Placental pericyte (primary cell): ENCODE measurements at places on chromosomes 5 and 9. TPM values are rescaled to one million over a fixed set of nuclear protein-coding genes. Genes with fewer than 3 reads are reported as not detected.

MTREX gene
- total RNA-seq: 96.9 and 99.9 TPM in 2 replicates

INSL4 gene
- not detected in 2 replicates for total RNA-seq

IFNB1 gene
- not detected in 2 replicates for total RNA-seq

RNF224 gene
- not detected in 2 replicates for total RNA-seq

GHR gene
- total RNA-seq: 0.22 and 0.86 TPM in 2 replicates

SCGB3A1 gene
- not detected in 2 replicates for total RNA-seq

RIMOC1 gene
- total RNA-seq: 27.8 and 30.8 TPM in 2 replicates

PAEP gene
- total RNA-seq: not detected in 2 replicates

PCDH1 gene
- total RNA-seq: 4.2 and 5.3 TPM in 2 replicates

WNK2 gene
- not detected in 2 replicates for total RNA-seq

NUTM2G gene
- not detected in 2 replicates for total RNA-seq

IFNA8 gene
- not detected in 2 replicates for total RNA-seq

SNAPC4 gene
- 7.7 and 9.6 TPM in 2 replicates for total RNA-seq

MLLT3 gene
- total RNA-seq: 13.9 and 17.3 TPM in 2 replicates

IL3 gene
- total RNA-seq: not detected in 2 replicates

FBP2 gene
- total RNA-seq: not detected in 2 replicates

KCNV2 gene
- not detected in 2 replicates for total RNA-seq

STPG3 gene
- total RNA-seq: not detected in 2 replicates

SHB gene
- total RNA-seq: 20.8 and 49.4 TPM in 2 replicates

OTULINL gene
- total RNA-seq: 0.66 and 28.2 TPM in 2 replicates

CEP78 gene
- total RNA-seq: 4.2 and 32.4 TPM in 2 replicates

CLIC3 gene
- 4.3 and 12.7 TPM in 2 replicates for total RNA-seq

ODF2 gene
- total RNA-seq: 25.2 and 51.0 TPM in 2 replicates

ELAVL2 gene
- total RNA-seq: not detected in 2 replicates

GABBR2 gene
- 0.44 and 8.3 TPM in 2 replicates for total RNA-seq

ROPN1L gene
- total RNA-seq: 0.29 and 0.44 TPM in 2 replicates

NEUROG1 gene
- not detected in 2 replicates for total RNA-seq

ZNF883 gene
- under 0.01 and 0.22 TPM in 2 replicates for total RNA-seq

LAMC3 gene
- 0.44 and 2.1 TPM in 2 replicates for total RNA-seq

PCDHA4 gene
- total RNA-seq: under 0.01 and 0.14 TPM in 2 replicates

ALG2 gene
- total RNA-seq: 57.6 and 96.7 TPM in 2 replicates

PAPPA gene
- total RNA-seq: 357 and 427 TPM in 2 replicates

CFAP77 gene
- total RNA-seq: not detected in 2 replicates

RRAGA gene
- total RNA-seq: 43.1 and 47.9 TPM in 2 replicates

IFNK gene
- not detected in 2 replicates for total RNA-seq

STARD4 gene
- 181 and 348 TPM in 2 replicates for total RNA-seq

SELENOP gene
- 4.7 and 10.9 TPM in 2 replicates for total RNA-seq

CARTPT gene
- total RNA-seq: not detected in 2 replicates

IGIP gene
- 3.3 and 5.7 TPM in 2 replicates for total RNA-seq

PCDHB11 gene
- under 0.01 and 0.29 TPM in 2 replicates for total RNA-seq

REEP2 gene
- 5.9 TPM in 2 replicates for total RNA-seq

IPO11 gene
- 18.4 and 29.1 TPM in 2 replicates for total RNA-seq

NOTCH1 gene
- total RNA-seq: 30.4 and 32.9 TPM in 2 replicates

FOXD4L4 gene
- 0.14 TPM in 1 of 2 replicates, not detected in the other for total RNA-seq

TTC33 gene
- total RNA-seq: 10.7 and 11.5 TPM in 2 replicates

SLC45A2 gene
- total RNA-seq: under 0.01 TPM in 1 of 2 replicates, not detected in the other

GPR151 gene
- total RNA-seq: not detected in 2 replicates

SOX30 gene
- total RNA-seq: under 0.01 TPM in 1 of 2 replicates, not detected in the other

PRLR gene
- 0.22 and 4.7 TPM in 2 replicates for total RNA-seq

CDHR2 gene
- total RNA-seq: not detected in 2 replicates

ANKRD18B gene
- 1.1 and 4.9 TPM in 2 replicates for total RNA-seq

PCDHB10 gene
- 0.22 and 0.43 TPM in 2 replicates for total RNA-seq

WHRN gene
- total RNA-seq: 1.3 and 3.4 TPM in 2 replicates

ANKRD34B gene
- total RNA-seq: not detected in 2 replicates

EIF4E1B gene
- not detected in 2 replicates for total RNA-seq

PPP3R2 gene
- total RNA-seq: not detected in 2 replicates
